ENCODE measurements at places on chromosomes 4 and X. TPM values are rescaled to one million over a fixed set of nuclear protein-coding genes. Genes with fewer than 3 reads are reported as not detected.

The YY2 gene
- total RNA-seq = 1.9 TPM

The HADH gene
- 33.8 TPM for total RNA-seq

The UGT2A1 gene
- total RNA-seq = 1.4 TPM

The PHEX gene
- total RNA-seq = 0.08 TPM

The UGT2B17 gene
- total RNA-seq = not detected

The SPOCK3 gene
- not detected for total RNA-seq

The TMPRSS11D gene
- not detected for total RNA-seq

The SLC38A5 gene
- 28.2 TPM for total RNA-seq

The REPS2 gene
- 9.3 TPM for total RNA-seq

The CSN1S1 gene
- not detected for total RNA-seq

The F8A2 gene
- not detected for total RNA-seq

The HHIP gene
- total RNA-seq = 0.03 TPM

The GAB3 gene
- 0.30 TPM for total RNA-seq
